ENCODE measurements at places on chromosomes 6 and 20. TPM values are rescaled to one million over a fixed set of nuclear protein-coding genes. Genes with fewer than 3 reads are reported as not detected.

KCNB1 gene
- total RNA-seq: 0.12 TPM

ADTRP gene
- 59.1 TPM for total RNA-seq

SLC13A3 gene
- not detected for total RNA-seq

C6orf141 gene
- not detected for total RNA-seq

RNF217 gene
- 0.59 TPM for total RNA-seq

YIPF3 gene
- 80.9 TPM for total RNA-seq

FAXC gene
- total RNA-seq: not detected

CLDN20 gene
- not detected for total RNA-seq

GSTA5 gene
- not detected for total RNA-seq

LCA5 gene
- 0.20 TPM for total RNA-seq

ATG5 gene
- 28.7 TPM for total RNA-seq

GPSM3 gene
- total RNA-seq: 272 TPM

SLC22A2 gene
- total RNA-seq: not detected

RIPPLY2 gene
- total RNA-seq: not detected

FNDC1 gene
- not detected for total RNA-seq

TRIM40 gene
- not detected for total RNA-seq

TSPYL1 gene
- 168 TPM for total RNA-seq

PHACTR2 gene
- 36.7 TPM for total RNA-seq

MUC22 gene
- not detected for total RNA-seq

MUCL3 gene
- total RNA-seq: not detected

CALHM6 gene
- total RNA-seq: 3.8 TPM

KHDC1L gene
- not detected for total RNA-seq

RHAG gene
- not detected for total RNA-seq

RAET1L gene
- total RNA-seq: not detected

PCSK2 gene
- not detected for total RNA-seq

OPN5 gene
- not detected for total RNA-seq

BMP6 gene
- 0.13 TPM for total RNA-seq

CGAS gene
- 6.9 TPM for total RNA-seq

RNGTT gene
- total RNA-seq: 17.5 TPM

BYSL gene
- 3.5 TPM for total RNA-seq

LST1 gene
- total RNA-seq: 17.9 TPM

MYMX gene
- total RNA-seq: not detected

IPCEF1 gene
- 57.6 TPM for total RNA-seq

SEL1L2 gene
- total RNA-seq: not detected

ZC2HC1B gene
- not detected for total RNA-seq
